ENCODE measurements at places on chromosomes 2 and 18.

DNA sequence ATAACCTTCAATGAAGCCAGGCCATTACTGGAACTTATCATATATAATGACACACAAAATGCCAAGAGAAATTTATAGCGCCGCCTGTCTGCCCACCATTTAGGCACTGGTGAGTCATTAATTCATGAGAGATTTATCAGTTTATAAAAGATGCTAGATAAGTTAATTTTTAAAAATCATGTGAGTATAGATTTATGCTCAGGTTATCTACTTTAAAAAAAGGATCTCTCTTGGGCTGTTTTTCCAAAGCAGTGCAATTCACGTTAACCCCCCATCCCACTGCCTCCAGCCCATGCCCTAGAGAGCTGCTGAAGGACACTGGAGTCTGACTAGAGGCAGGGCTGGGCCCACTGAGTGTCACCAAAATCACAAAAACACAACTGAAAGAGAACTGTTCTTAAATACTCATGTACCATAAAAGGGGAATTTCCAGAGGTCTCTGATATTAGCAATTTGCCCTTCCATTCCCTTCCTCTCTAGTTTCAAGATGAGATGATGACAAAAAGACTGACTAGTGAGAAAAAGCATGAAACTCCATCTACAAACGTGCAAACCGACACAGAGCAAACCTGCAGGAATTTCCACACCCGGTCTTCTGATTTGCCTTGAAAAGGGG lies 160.8 kb downstream of the BCL2 start:
- peak; percentile 94 for DNase-seq

DNA sequence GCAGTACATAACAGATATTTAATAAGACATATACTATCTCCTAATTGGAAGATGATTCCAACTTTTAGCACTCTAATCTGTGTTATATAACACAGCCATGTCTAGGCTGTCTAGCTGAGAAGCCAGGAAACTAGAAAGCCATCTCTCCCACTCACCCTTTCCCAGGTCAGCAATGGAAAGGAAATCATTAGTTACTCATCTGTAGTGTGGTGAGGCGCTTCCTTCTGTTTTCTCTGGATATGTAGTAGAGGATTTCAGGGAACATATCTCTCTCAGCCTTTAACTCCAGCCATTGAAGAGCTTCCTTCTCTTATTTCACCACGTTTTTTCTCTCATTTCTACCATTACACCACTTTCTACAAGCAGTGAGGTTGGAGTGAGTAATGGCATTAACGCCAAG lies 19.4 kb downstream of the RBBP8 start:
- DNase-seq: peak; percentile 6

GRCh38 chr2:12127638-12128037 lies 381.2 kb downstream of the LPIN1 start:
- DNase-seq: no peak

- no peak for DNase-seq
Observed at GRCh38 chr2:197704434-197705120, 592 bp upstream of the MARS2 start.

DNA sequence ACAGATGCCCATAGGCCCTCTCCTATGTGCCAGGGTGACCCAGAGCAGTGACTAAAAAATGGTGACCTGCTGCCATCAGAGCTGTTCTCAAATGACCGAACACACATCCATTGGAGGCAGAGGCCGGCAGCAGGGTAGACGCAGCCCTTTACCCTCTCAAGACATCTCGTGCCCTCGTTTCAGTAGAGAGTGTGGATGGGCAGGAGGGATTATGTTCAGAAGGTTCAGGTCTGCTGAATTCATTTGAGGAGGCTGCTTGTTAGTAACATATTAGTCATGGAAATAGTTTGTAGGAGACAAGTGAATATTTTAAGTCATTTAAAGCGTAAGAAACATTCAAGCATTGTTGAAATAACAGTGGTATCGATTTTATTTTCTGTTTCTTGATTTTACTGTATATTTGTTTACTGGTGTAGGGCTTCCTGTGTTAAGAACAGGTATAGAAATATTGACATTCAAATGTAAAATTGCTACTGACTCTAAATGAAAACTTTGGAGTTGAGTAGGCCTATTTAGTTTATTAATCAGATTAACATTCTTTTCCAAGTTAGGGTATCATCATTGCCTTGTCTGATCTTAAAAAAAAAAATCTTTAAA lies 82.6 kb downstream of the ZNF532 start:
- DNase-seq: no peak

GRCh38 chr2:119011162-119011909 lies 69.3 kb downstream of the MARCO start:
- peak; percentile 63 for DNase-seq

DNA sequence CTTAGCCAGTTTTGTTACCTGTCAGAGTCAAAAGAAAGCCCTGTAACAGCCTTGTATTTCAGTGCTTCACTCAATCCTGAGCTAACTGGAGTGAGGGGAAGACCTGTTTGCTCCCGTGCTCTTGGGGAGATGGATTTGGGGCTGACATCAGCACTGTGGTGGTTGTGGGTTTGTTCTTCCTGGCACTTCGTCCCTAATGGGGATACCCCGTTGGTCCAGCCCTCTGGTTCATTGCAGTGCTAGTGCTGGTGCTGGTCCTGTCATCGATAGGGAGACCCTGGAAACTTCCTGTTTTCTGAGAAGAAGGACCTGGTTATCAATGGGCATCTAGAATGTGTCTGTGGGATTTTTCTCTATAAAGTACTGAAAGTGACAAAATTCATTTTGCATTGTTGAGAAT lies 205.4 kb downstream of the ZNF407 start:
- no peak for DNase-seq

GRCh38 chr2:211373203-211373602 lies 816.8 kb downstream of the CPS1 start:
- DNase-seq: no peak

- peak; percentile 61 for DNase-seq
Observed at GRCh38 chr2:230453006-230453405, 37.0 kb downstream of the SP100 start.

GRCh38 chr2:235901243-235901642 lies 266.9 kb downstream of the GBX2 start:
- no peak for DNase-seq

GRCh38 chr2:54073796-54074195 lies 41.6 kb upstream of the ACYP2 start:
- DNase-seq: no peak

DNA sequence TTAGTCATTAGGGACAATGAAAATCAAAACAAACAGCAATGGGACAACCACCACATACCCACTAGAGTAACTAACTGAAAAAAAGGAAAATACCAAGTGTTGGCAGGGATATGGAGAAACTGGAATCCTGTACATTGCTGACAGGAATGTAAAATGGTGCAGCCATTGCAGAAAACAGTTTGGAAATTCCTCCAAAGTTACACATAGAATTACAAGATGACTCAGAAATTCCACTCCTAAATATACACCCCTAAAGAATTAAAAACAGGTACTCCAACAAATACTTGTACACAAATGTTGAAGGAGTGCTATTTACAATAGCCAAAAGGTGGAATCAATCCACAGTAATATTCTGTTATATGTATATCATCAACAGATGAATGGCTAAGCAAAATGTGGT lies 110.9 kb downstream of the ROCK1 start:
- DNase-seq: no peak

DNA sequence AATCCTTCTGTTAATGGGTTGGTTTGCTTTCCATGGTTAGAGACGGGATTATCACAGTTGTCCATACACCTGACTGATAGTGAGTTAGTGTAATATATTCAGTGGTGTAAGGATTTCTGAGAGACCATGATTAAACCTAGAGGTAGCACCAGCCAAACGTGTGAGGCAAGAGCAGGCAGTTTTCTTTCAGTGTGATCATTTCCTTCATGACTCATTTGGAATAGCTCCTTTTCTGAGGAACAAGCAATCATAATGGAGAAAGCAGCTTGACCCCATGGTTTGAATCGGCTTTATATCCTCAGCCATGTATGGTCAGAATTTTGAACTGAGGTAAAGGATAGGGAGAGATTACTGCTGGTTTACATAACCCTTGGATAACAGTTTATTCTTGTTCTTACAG lies 2.9 kb downstream of the MXD1 start:
- peak; percentile 89 for DNase-seq

DNA sequence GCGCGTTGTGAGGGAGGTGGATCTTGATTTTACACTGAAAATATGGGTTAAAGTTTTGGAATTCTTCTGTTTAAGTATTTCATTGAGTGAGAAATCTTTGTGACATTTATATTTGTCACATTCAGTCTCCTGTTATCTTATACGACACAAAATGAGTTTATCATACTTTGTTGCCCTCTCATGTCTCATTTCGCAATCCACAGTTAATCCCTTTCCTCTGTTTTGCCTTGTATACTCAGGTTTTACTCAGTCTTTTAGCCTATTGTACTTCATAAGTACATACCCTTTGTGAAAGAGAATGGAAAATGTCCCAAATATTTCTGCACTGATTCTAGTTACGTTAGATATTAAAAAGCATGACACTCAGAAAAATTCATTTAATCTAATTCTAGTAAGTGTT lies 142.7 kb downstream of the ATP9B start:
- no peak for DNase-seq

DNA sequence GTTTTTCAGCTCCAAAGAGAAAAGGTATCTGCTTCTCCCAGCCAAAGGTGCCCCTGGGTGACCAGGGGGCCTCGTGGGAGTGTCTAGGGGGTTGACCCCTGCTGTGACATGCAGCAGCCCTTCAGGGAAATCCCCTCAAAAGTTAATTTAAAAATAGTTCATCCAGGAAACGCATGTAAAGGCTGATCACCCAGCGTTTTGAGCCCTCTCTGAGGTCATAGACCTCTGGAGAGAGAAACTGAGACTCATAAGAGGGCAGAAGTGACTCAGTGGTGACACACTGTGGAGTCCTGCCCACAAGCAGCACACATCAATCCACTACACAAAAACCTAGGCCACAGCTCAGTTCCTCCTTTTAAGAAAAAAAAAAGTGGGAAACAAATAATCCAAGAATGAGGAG lies 11.9 kb downstream of the GAL3ST2 start:
- peak; percentile 69 for DNase-seq

GRCh38 chr2:118774458-118775133 lies 72.9 kb downstream of the EN1 start:
- no peak for DNase-seq

GRCh38 chr2:56009758-56010458 lies 86.3 kb upstream of the EFEMP1 start:
- peak; percentile 12 for DNase-seq

DNA sequence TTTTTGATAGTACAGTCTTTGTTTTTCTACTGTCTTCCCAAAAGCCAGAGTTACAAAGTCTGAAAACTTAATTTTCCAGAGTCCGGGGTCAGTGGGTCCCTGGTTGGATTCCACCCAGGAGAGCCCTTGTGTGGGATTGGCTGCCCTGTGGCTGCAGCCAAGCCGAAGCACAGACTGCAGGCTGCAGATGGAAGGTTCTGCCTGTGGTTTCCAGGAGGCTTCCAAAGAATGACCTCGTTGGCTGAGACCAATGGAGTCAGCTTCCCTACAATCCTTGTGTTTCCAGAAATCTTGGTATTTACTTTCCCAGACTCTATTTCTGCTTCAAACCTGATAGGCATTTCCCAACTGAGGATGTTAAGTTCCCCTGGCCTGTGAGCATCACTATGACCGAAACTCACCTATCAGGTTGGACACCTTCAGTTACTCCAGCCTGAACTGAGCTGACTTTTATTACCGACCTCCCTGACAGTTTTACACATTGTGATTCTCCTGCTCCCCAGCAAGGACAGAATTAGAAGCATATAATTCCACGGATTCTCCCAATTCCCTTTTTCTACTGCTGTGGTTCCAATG lies 117.5 kb upstream of the CCDC68 start:
- no peak for DNase-seq

- DNase-seq: no peak
Observed at GRCh38 chr18:58097121-58097906, 53.3 kb downstream of the NEDD4L start.

DNA sequence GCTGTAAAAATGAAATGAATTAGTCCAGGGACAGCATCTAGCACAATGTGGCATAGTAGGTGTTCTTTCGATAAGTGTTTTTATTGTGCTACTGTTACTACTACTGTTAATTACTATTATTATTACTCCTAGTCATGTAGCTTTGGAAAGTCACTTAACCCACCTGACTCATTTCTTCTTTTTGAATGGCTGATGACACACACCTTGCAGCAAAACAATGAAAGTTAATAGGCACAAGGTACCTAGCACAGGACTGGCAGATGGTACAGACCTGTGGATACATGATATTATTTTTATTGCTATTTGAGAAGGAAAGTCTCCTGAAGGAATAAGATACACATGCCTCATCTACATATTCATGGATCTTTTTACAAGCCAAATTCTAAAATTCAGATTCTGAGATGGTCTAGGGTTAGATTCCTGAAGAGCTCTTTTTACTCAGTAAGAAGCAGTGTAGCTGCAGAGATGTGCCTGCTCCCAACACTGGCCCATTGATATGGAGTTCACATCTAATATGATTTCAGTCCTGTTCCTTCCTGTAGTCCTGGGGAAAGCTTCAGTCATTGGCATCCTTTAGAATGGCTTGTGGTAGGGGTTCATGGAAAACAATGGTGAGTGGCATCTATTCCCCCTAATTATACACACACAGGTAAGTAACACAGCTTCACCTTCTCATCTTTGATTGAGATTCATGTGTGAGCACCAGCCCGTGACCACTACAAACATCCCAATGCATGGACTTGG lies 7.9 kb upstream of the ERMN start:
- no peak for DNase-seq

GRCh38 chr2:120482334-120482733 lies 136.4 kb downstream of the INHBB start:
- DNase-seq: no peak

- DNase-seq: peak; percentile 23
Observed at GRCh38 chr18:7452331-7452730, 114.8 kb upstream of the PTPRM start.

DNA sequence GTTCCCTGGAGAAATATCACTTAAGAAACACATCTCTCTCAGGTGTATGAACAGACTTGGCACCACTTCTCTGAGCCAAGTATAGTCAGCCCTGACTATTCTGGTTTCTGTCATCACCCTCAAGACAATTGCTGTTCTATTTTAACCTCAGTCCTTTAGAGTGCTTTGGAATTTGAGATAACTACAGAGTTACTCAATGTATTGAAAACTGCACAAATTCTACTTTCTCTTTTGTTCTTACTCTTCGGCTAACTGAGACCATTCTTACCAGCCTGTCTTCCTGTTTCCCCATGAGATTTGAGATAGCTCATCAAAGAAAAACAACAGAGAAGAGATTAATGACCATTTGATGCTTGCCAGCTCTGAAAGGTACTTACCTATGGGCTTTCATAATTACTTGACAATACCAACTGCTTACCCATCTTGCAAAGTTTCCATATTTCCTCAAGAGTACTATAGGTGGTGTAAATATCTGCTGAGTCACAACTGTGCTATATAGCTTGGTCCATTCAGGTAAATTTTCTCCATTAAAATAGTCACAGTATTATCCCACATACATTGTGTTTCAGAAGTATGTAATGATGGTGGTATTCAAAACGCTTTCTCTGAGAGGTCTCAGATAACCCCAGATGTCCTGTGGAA lies 467.5 kb upstream of the CHST9 start:
- no peak for DNase-seq

- DNase-seq: no peak
Observed at GRCh38 chr2:102512161-102512560, 39.1 kb downstream of the SLC9A4 start.

Measured in inflammatory macrophage treated with lipopolysaccharide for 4 hours (primary cell).